Subcutaneous preadipocyte (primary cell): ENCODE measurements at places on chromosomes 2 and 18. TPM values are rescaled to one million over a fixed set of nuclear protein-coding genes. Genes with fewer than 3 reads are reported as not detected.

TMEM169 gene
- total RNA-seq: 0.37 TPM in 1 of 2 replicates, not detected in the other

LYG2 gene
- not detected in 2 replicates for total RNA-seq

PDCD1 gene
- total RNA-seq: not detected in 2 replicates

MEP1B gene
- not detected in 2 replicates for total RNA-seq

AKAIN1 gene
- total RNA-seq: not detected in 2 replicates

LIMS3 gene
- total RNA-seq: 0.20 and 2.2 TPM in 2 replicates

TXNDC2 gene
- under 0.01 TPM in 1 of 2 replicates, not detected in the other for total RNA-seq

SERPINB10 gene
- total RNA-seq: 0.20 TPM in 1 of 2 replicates, not detected in the other

CCDC68 gene
- 1.5 and 2.0 TPM in 2 replicates for total RNA-seq

DNAH6 gene
- total RNA-seq: under 0.01 and 0.37 TPM in 2 replicates

FLACC1 gene
- 1.4 and 1.5 TPM in 2 replicates for total RNA-seq

HOXD12 gene
- not detected in 2 replicates for total RNA-seq

SERPINB12 gene
- total RNA-seq: not detected in 2 replicates

CNTNAP5 gene
- total RNA-seq: not detected in 2 replicates

AMER3 gene
- not detected in 2 replicates for total RNA-seq

IL36RN gene
- not detected in 2 replicates for total RNA-seq

HOXD13 gene
- 1.6 TPM in 1 of 2 replicates, not detected in the other for total RNA-seq

TAF1B gene
- 22.4 and 55.7 TPM in 2 replicates for total RNA-seq

SLC16A14 gene
- total RNA-seq: under 0.01 and 0.20 TPM in 2 replicates

GALNT13 gene
- 2.6 and 4.5 TPM in 2 replicates for total RNA-seq

LAMA3 gene
- 3.9 and 6.6 TPM in 2 replicates for total RNA-seq

ZC3H8 gene
- total RNA-seq: 9.4 and 12.5 TPM in 2 replicates

DSEL gene
- total RNA-seq: 71.7 and 119 TPM in 2 replicates

ST6GAL2 gene
- under 0.01 TPM in 1 of 2 replicates, not detected in the other for total RNA-seq

IL36G gene
- total RNA-seq: not detected in 2 replicates

PRSS56 gene
- not detected in 2 replicates for total RNA-seq

CAPN13 gene
- total RNA-seq: not detected in 2 replicates

ADAM23 gene
- 3.1 and 3.7 TPM in 2 replicates for total RNA-seq

CYRIA gene
- total RNA-seq: 2.5 and 2.6 TPM in 2 replicates

MPP4 gene
- 2.6 and 5.3 TPM in 2 replicates for total RNA-seq

ROCK2 gene
- total RNA-seq: 31.6 and 42.4 TPM in 2 replicates

NYAP2 gene
- total RNA-seq: not detected in 2 replicates

CD226 gene
- total RNA-seq: under 0.01 and 0.59 TPM in 2 replicates

YES1 gene
- total RNA-seq: 81.9 and 109 TPM in 2 replicates

CENPA gene
- 14.7 and 16.0 TPM in 2 replicates for total RNA-seq

PKDCC gene
- total RNA-seq: 26.4 and 26.5 TPM in 2 replicates

SGO2 gene
- total RNA-seq: 10.7 and 19.7 TPM in 2 replicates

ALLC gene
- not detected in 2 replicates for total RNA-seq

FAM136A gene
- total RNA-seq: 24.6 and 29.7 TPM in 2 replicates

POTEJ gene
- total RNA-seq: not detected in 2 replicates
